ENCODE measurements at places on chromosomes 5 and 9.

DNA sequence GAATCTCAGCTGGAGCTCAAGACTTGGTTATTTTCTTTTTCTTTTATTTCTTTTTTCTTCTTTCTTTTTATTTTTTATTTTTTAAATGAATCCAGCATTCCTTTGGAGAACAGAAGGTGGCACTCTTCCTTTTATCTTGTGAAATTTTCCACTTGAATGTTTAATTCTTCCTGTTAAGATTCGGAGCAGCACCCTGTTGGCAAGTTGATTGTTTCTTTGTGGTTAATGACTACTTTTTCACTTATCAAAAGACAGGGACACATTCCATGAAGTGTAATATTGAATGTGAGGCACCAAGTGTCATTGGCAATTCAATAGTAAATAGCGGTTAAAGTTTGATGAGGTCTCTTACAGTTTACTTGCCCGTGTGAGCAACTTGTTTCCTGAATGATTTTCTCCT, 240.5 kb upstream of the CHD1 start:
- DNase-seq: no peak

DNA sequence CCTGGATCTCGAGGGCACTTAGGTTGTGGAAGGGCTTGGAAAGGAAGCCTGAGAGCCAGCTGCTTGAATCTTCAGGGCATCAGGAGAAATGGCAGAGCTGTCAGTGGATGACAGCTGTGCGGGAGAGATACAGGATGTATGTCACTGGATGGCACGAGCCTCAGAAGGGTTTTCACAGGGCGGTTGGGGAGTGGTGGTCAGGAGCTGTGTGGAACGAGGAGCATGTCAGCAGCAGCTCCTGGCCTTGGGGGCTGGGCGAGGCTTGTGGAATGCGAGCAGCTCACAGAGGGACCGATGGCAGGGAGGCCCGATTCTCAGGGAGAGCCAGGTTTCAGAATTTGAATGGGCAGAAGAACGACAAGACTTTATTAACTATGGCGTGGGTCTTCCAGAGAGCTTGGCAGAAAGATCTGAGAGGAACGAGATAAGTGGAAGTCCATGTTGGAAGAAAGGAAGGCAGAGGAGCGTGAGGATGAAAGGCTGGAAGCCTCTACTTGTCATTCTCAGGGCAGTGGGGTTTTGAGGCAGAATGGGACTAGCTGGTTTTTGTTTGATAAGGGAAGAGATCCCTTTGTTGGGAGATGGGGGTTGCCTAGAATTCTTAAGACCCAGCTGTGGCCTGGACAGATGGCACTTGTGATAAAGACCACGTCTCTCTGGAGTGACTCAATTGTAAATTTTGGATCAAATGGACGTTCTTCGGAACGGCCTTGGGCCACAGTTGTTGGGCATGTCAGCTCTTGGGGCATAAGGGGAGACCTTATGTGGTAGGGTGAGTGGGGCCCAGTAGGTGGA, 60.3 kb downstream of the SNX30 start:
- no peak for DNase-seq

- DNase-seq: peak; percentile 76
These were observed 21.3 kb upstream of the AK3 start for GRCh38 chr9:4762108-4762885.

- DNase-seq: no peak
These were observed 2.5 kb downstream of the FOXE1 start for GRCh38 chr9:97855486-97855875.

GRCh38 chr5:137706841-137707240, 29.0 kb downstream of the KLHL3 start:
- no peak for DNase-seq

DNA sequence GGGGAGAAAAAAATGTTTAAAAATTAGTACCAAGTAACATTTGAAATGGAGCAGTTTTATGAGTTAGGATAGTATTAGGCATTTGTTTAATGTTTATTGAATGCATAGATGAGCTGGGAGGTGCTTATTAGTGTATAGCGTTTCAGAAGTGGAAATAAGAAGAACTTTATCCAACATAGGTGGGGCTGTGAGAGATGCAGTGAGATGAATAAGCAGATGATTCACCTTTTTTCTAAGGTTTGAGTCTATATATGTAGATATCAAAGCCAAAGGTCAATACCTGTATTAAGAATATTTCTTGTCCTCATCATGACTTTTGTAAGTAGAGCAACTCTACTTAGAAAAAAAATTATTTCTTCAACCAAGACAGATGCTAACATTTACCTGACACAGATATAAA, 54.6 kb upstream of the POU4F3 start:
- DNase-seq: no peak

DNA sequence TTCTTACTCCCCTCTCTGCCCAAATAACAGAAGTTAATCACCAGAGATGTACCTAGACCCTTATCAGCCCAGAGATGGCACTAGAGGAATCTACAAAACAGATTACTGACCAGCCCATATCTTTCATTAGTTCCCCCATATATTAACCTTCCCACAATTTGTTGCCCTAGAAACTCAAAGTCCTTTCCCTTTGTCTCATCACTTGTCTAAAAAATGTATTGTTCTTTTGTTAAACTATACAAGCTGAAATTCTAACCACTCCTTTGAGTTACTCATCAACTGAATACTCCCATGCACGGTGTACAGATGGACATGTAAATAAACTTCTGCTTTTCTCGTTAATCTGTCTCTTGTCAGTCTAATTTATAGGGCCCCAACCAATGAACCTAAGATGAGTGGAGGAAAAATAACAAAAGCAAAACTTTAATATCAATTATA, 130.9 kb downstream of the CCDC192 start:
- peak; percentile 13 for DNase-seq

DNA sequence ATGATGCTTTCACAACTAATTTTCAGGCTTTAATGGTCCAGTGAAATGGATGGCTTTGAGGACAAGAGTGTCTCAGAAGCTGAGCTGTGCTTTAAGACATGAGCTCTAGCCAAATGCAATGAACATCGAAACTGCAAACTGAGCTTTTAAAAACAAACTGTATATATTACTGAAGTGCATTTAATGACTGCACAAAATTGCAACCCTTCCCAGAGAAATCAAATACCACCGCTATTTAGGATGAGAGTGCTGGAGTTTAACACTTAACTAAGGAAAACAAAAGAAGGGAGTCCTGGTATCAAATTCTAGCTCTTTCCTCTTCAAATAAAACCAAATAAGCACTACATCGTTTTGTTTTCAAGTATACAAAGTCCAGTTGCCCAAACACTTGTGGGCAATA, 163.9 kb downstream of the SLF1 start:
- no peak for DNase-seq

DNA sequence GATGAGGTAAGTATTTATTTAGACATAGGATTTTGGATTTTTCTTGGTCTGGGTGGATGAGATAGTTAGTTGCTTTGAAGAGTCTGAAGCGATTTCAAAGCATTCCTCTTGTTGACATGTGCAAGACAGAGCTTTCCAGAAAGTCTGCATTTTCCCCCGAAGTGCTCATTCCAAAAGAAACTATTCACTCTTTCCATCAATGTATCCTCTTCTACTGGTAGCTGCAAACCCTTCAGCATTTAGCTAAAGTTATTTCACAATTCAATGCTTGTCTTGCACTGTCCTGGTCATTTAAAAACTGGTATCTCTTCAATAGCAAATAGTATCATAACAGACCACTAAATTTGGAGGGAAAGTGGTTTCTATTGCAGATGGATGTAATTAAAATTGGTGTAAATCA, 13.0 kb downstream of the NREP start:
- DNase-seq: no peak

- no peak for DNase-seq
These were observed 10.9 kb downstream of the FBXL7 start for GRCh38 chr5:15510831-15511230.

- no peak for DNase-seq
These were observed 198.3 kb upstream of the TBC1D2 start for GRCh38 chr9:98453589-98454311.

DNA sequence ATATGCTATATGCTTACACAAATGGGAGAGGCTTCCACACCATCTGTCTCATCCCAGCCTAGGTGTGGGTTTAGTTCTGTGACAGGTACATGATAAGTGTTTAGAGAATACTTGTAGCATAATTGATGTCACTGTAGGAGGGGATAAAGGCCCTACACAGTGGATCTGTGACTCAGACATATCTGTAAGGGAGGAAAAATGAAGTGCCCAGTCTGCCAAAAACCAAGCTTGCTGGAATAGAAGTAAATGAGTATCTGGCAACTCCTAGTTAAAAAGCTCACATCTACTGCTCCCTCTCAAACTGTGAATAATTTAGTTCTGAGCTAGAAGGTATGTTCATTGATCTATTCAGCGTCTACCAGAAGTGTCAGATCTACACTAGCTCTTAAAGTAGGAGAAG, 38.9 kb upstream of the FAM174A start:
- no peak for DNase-seq

DNA sequence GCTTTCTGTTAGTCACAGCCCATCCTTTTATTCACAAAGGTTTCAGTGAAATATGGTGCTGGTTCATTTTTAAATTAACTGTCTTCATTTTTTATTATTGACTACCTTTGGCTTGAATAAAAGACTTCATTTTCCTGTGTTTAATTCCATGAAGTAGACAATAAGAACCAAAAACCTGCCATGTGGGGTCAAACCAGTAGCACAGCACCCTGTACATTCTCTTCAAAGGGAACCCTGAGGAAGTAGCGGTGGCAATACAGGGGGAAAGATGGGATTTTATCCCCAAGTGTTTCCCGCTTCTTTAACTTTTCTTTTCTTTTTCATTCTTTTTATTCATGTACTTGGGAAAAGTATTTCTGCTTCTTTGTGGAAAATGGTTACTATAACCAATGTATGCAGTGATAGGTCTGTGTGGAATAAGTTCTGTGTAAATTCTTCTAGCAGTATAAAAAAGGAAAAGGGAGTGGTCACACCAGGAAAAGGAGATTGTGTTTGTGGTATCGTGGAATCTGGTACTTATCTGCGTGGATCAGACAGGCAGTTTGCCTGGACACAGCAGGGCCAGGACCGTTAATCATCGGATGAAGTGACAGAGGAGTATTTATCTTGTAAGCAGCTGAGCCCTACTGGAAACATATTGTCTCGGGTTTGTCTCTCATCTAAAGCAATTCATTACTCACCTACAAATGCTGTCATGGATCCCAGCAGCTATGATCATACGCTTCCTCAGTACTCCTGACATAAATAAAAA, 94.2 kb downstream of the PPIC start:
- no peak for DNase-seq

- DNase-seq: peak; percentile 6
These were observed 17.7 kb downstream of the RFESD start for GRCh38 chr5:95664204-95664786.

- no peak for DNase-seq
These were observed 150.3 kb downstream of the GOLPH3 start for GRCh38 chr5:32023816-32024215.

DNA sequence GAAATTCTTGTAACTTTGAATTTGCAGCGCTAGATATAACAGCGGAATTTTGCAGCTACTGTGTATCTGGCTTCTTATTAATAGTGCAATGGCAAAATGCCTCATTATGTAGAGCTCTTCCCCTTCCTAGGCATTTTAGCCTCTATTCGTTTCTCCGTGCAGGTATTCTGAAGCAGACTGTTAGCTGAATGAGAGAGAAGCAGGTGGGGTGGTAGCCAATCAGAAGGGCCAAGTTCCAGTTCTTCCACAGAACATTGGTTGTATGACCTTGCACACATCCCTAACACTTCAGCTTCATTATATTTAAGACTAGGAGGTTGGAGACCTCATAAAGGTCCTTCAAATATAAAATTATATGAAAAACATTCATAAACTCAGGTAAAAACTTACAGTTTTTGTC, 1.2 kb upstream of the VPS13A start:
- DNase-seq: no peak

- no peak for DNase-seq
These were observed 31.2 kb upstream of the SLC28A3 start for GRCh38 chr9:84371737-84372136.

- DNase-seq: no peak
These were observed 132.9 kb downstream of the BARX1 start for GRCh38 chr9:93822229-93822628.

DNA sequence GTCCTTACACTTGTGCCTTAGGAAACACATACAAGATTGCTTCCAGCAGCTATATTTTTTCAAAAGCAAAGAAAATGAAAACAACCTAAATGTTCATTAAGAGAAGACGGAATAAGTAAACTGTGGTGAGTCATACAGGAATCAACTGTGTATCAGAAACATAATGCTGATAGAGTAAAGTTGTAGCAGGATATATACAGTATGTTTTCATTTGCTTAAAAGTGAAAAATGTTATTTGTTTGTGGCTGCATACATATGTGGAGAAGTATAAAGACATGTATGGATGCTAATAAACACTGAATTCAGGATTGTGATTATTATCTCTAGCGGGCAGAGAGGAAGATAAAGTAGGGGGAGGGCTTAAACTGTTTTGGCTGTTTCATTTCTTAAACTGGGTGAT, 8.3 kb downstream of the DCTN4 start:
- DNase-seq: no peak

- DNase-seq: no peak
These were observed 34.0 kb upstream of the NCS1 start for GRCh38 chr9:130138171-130138653.

- DNase-seq: peak; percentile 2
These were observed 54.8 kb downstream of the CAMK4 start for GRCh38 chr5:111278858-111279504.

DNA sequence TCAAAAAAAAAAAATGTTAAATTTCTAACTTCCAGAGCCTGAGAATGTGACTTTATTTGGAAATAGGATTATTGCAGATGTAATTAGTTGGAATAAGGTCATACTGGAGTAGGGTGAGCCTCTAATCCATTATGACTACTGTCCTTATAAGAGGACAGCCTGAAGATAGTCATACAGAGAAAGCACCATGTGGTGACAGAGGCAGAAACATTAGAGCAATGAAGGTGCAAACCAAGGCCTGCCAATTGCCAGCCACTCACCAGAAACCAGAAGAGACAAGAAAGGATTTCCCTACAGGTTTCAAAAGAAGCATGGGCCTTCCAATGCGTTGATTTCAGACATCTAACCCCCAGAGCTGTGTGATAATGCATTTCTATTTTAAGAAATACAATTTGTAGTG, 659.2 kb upstream of the CHD1 start:
- no peak for DNase-seq

GRCh38 chr5:162323466-162323865, 255.9 kb downstream of the GABRG2 start:
- DNase-seq: no peak
